ENCODE measurements at places on chromosomes 16 and 17.

DNA sequence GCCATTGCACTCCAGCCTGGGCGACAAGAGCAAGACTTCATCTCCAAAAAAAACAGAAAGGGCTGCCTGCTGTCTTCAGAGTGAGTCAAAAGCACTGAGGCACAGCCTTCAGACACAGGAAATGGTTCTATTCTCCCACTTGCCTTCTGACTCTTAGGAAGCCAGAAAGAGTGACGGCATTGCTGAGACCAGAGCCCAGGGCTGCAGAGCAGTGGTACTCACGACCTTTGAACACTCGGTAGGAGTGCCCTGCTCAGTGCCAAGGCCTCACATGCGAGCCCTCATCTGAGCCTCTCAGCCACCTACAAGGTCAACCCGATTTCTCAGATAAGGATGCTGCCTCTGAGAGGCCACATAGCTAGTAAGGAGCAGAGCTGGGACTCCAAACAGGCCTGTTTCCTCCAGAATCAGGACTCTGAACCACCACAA is 3.5 kb upstream of the ITGAE start:
- DNase-seq, result no peak

DNA sequence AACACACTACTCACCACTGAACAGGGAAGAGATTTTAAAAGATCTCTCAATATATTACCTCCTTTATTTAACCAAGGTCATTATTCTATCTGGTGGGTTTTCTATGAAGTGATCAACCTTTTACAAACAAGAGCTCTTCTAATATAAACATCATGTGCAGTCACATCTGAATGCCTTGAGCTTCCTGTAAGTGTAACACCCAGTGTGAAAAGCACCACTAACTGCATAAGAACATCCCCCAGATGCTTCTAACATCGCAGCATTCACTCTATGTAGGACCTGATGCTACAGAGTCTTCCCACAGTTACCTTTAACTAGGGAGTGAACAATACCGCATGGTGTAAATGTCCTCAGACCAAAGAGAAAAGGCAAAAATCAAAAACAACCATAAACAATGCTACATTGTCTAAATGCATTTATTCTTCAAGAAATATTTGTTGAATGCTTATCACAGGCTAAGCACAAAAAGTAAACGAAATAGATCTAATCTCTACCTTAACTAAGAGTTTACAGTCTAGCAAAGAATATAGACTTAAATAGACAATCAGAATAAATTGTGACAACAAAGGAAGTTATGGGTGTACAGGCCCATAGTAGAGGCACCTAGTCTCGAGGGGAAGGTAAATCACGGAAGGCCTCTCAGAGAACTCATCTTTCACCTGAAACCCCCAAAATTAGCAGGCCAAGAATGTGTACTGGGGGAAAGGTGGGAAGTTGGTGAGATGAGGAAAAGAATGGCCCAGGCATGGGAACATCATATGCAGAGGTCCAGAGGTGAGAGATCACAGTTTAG is 16.2 kb downstream of the SKAP1 start:
- no peak for DNase-seq

DNA sequence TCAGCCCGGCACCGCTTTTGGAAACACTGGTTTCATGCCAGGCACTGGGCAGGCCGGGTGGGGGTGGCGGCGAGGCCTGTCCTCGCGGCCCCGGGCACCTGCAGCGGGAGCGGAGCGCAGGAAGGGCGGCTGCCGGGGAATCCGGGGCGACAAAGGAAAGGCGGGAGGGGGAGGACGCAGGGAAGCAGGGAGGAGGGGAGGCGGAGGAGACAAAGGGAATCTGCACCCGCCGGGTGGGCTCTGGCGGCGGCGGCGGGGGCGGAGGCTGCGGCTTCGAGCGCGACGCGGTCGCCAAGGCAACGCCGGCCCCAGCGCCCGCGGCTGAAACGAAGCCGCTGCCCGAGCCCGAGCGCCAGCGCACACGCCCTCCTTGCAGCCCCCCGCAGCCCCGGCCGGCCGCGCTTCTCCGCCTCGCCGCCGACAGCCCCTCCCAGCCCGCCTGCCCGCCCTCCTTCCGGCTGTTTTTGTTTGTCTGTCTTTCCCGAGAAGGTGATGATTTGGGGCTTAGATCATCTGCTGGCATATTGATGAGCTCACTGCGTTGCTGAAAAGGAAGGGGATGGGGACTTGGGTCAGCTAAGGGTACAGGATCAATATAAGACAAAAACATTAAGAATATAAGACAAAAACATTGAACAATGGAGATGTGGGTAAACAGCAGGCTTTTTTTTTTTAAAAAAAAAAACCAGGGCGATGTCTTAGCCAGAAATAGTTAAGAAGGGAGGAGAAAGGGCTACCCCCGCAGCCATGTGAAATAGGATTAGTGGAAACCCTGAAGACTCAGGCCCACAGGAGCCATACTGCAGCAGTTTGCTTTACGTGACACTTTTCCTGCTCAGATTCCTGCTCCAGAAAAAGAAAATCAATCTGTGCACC is 32.7 kb downstream of the CDK5R1 start:
- DNase-seq, result peak; percentile 57

DNA sequence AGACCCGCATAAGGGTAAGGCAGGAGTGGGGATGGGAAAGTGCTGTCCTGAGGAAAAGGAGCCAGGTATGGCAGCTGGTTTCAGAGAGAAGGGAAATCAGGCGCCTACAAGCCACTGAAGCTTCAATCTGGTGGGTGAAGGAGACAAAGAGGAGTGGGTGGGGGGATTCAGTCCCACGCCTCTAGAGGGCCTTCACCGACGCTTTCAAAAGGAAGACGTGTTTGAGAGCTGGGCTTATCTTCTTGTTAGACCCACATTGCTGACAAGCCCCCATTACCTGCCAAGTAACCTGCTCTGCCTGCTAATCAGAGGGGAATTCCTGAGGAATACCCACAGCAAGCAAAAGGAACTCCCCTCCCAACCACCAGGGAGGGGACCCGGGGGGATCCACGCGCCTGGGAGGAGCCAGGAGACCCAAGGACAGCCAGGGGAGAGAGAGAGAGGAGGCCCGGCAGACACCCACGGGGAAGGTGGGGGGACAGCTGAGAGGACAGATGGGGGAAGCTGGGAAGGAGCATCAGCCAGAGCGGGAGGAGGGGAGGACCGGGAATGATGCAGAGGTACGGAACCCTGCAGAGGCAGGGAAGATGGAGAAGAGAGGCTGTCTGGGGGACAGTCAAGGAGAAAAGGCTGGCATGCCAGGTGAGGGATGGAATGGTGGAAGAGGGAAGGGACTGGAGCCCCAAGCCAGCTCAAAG is 1.0 kb downstream of the MTMR4 start:
- DNase-seq, result no peak

DNA sequence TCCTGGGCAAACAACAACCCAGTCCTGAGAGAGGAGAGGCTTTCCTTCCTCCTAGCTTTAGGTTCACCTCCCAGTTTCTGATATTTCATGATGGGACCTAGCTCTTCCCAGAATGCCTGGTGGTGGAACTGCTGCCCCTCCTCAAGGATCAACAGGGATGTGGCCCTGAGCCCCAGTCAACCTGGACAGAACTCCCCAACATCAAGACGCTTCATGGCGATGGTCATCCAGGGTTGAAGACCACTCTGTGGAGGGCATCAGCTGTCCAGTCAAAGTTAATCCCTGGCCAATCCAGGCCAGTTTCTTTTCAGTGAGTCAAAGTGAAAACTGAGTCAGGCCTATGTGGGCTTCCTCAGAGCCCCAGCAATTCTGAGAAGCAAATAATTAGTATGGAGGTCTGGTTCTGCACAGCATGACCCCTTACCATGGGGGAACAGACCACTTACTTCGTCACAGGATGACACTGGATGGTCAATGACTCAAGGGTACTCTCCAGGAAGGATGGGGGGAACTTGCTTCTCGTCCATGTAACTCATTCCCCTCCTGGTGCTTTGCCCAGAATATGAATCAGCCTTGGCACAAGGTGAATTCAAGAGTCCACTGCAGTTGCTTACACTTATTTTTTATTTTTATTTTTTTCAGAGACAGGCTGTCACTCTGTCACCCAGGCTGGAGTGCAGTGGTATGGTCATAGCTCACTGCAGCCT is 14.7 kb upstream of the XYLT2 start:
- no peak for DNase-seq

DNA sequence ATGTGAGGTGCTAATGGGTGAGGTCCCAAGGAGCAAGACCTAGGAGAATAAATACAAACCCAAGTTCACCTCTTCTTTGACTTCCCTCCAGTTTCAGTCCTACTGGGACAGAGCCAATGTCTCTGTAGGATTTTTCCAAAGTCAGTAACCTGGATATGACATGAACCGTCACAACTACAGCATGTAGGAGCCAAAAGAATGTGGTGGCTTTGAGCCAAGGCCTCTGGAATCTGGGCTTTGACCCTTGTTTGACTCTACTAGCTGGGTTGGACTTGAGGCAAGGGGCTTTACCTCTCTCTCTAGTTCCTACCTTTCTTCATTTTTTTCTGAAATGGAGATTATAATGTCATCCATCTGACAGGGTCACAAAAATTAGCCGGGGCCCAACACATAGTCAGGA is 91.4 kb downstream of the CACNG3 start:
- DNase-seq, result no peak

GRCh38 chr16:8113843-8114242 is 476.5 kb downstream of the TMEM114 start:
- no peak for DNase-seq

GRCh38 chr16:8188841-8189240 is 401.5 kb downstream of the TMEM114 start:
- DNase-seq, result no peak

DNA sequence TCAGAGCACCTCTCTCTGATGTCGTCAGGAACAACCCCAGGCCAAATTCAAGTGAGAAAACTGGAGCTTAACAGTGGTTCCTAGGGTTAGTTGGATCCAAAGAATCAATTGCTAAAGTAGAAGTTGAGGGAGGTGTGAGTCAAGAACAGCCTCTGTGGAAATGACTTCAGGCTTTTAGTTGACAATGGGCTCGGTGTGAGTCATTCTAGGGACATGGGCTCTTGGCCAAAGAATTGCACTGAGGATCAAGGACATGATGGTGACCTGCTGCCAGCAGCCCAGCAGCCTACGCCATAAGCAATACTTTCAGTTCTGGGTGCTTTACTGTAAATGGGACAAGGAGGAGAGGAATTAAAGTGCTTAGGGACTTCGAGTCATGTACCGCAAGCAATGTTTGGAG is 32.1 kb upstream of the SMURF2 start:
- DNase-seq, result no peak

GRCh38 chr16:80253741-80254140 is 287.1 kb upstream of the DYNLRB2 start:
- DNase-seq, result no peak

- DNase-seq, result no peak
Observed at GRCh38 chr17:10666906-10667305, 9.8 kb upstream of the MYH3 start.

- DNase-seq, result no peak
Observed at GRCh38 chr16:17023606-17024005, 447.2 kb downstream of the XYLT1 start.
